ENCODE measurements at places on chromosomes 2 and 18. TPM values are rescaled to one million over a fixed set of nuclear protein-coding genes. Genes with fewer than 3 reads are reported as not detected.

DNA sequence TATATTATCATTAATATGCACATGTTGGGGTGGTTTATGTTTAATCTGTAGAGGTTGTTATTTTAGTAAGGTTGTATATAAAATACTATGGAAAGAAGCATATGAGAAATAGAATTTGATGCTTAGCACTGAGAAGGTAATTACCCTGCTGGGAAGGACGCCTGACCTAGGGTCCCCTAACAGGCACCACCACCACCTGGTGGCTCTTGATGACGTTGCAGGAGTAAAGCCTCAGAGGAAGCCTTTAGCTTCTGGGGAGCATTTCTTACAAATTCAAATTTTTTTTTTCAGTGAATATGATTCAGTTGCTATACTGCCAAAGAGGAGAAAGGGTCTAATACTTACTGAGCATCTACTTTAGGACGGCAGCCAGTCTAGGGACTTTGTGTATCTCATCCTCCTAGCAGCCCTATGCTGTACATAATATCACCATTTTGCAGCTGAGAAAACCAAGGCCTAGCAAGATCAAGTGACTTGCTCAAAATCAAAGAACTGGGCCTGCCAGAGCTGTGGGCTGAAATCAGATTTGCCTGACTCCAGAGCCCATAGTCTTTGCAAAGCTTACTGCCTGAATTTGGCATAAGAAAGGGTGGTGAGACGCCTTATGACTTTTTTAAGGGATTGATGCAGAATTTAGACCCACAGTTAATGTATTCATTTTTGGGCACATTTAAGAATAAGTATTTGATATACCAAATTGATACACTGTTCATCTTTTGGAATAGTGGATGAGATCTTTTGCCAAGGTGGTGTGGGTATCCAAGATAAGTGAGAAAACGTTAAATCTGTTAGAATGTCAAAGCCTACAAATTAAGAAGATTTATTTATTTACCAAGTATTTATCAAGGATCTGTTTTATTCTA is 78.8 kb upstream of the GAREM1 start:
- peak; percentile 10 for DNase-seq

- DNase-seq: no peak
These were observed 452.2 kb downstream of the SLC4A3 start for GRCh38 chr2:220079595-220079994.

DNA sequence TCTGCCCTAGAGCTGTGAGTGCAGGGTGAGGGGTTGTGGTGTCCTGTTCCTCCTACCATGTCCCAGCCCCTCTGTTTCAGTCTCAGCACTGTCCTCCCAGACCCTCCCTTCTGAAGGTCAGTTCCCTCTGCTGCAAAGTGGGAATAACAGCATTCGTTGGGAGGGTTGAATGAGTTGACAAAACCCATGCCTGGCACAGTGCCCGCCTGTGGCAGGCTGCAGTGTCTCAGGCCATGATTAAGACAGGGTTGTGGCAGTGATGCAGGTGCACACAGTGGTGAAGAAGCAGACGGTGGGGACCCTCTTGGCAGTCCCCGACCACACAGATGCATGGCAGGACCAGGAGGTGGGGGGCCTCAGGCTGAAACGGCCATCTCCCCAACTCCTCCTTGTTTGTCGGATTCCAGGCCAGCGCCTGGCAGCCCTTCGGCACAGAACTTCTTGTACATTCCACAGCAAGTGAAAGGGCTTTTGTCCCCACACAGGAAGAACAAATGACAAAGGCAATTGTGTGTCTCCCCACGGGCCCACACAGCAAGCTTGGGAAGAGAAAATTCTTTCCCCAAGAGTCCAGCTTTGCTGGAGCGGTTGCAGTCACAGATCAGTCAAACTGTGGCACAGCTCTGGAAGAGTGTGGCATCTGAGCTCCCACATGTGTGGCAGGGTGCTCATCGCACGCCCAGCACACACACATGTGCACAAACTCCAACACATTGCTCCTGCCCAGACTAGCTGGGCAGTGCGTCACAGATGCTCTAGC is 92.0 kb upstream of the MSH2 start:
- DNase-seq: peak; percentile 35

DNA sequence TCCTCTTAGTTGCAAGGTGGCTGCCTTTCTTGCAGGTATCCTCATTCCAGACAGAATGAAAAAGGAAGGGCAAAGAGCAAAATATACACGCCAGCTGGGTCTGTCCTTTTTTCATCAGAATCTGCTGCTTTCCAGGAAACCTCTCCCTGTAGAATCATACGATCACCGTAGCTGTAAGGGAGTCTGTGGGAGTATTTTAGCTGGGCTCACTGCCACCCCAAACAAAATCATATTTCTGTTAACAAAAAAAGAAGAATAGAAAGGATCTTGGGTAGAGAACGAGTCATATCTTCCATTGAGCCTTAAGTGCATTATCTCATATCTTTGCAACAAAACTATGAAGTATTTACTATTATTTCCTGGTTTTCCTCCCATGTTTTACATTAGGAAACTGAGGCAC is 15.0 kb upstream of the TANC1 start:
- DNase-seq: peak; percentile 13

HRH4 gene
- total RNA-seq: not detected

RAB10 gene
- 138 TPM for total RNA-seq
